ENCODE measurements at places on chromosomes 12 and 14.
A peak's percentile ranks its signal among the peaks of the same experiment; 100 is the strongest.

GRCh38 chr12:112906712-112907414, at the start of gene OAS1:
Gene OAS1, plus strand, starts transcription at chr12:112906962. Its CDS starts 78 bp downstream, at chr12:112907040.
- DNase-seq, result peak; percentile 52

DNA sequence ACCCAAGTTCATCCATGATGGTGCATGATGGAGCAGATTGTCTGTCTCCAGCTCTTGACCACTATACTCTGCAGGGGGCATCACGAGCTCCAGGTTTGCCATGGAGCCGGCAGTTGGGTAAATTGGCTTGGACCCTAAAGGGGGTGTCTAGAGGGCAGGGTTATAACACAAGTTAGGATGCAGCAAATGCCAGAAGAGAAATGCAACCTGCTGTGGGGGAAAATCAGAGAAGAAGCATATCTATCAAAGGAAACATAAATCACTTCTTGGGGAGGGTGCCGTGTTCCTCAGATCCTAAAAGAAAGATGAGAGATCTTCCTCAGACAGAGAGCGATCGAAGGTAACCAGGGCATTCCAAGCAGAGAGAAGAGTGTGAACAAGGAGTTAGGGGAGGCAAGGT, 334.9 kb downstream of the C12orf75 start:
- no peak for DNase-seq

DNA sequence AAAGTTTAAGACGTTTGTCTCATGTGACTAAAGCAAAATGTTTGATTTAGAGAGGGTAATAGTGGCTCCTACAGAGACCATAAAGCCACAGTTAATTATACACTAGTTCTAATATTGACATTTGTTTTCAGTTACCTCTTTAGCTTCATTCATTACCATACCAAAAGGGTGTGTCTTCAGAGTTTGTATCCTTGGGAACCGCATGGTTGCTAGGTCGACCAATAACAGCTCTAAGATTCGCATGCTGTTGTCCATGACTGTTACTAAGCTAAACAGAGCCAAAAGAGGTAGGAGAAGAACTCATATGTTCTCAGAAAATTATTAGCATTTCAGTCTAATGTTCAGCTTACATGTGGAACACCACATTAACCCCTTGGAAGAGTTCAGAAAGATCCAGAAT, 36.2 kb upstream of the ETNK1 start:
- peak; percentile 13 for DNase-seq

DNA sequence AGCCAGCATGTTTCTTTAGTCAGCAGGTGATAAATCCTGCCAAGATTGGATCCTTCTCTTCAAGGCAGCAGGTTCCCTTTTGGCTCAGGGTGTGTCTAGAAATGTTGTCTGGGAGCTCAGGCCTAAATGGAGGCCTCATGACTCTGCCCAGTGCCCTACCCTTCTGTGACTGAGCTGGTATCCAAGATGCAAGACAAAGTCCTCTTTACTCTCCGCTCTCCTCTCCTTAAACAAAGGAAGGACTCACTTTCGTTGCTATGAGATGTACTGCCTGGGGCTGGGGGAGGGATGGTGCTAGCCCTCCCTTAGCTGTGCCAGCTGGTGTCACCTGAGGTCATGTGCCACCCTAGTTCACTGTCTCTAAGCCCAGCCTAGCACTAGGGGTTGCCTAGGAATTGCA, 13.8 kb upstream of the TMPRSS12 start:
- DNase-seq, result no peak

DNA sequence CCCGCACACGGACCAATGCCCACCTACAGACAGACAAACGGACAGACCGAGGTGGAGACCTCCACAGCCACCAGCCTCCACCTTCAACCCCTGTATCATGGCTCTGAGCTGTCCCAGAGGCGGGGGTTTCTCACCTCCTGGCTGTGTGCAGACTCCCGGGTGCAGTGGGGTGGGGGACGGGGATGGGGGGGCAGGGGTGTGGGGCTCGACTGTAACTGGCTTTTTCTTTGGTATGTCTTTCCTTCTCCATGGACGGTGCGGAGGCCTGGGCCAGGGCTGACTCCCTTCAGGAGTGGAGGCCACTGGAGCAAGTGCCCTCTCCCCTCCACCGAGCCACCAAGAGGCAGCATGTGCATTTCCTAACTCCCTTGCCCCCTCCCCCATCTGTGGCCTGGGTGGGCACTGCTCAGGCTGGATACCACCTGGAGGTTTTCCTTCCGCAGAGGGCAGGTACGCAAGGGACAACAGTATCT, 122.6 kb downstream of the ESRRB start:
- DNase-seq, result no peak

- no peak for DNase-seq
These were observed 40.8 kb downstream of the CDC42BPB start for GRCh38 chr14:103016594-103016993.

GRCh38 chr12:6461401-6462233, 8.9 kb downstream of the VAMP1 start:
- peak; percentile 63 for DNase-seq

DNA sequence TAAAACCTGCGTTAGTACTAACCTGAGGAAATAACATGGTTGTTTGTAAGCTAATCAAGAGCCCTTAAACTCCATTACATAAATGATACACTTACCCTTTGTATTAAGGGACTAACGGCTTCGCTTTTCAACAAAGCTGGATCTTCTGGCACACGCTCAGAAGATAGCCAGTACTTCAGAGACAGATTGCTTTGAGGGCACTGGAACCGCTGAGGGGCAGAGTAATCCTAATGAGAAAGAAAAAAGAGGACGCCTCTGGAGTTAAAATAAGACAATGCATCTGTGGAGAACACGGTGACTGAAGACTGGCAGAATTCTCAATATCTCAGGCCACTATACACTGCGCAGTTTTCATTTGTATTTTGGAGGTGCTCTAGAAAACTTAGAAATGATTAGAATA, 1.5 kb upstream of the KTN1 start:
- no peak for DNase-seq

DNA sequence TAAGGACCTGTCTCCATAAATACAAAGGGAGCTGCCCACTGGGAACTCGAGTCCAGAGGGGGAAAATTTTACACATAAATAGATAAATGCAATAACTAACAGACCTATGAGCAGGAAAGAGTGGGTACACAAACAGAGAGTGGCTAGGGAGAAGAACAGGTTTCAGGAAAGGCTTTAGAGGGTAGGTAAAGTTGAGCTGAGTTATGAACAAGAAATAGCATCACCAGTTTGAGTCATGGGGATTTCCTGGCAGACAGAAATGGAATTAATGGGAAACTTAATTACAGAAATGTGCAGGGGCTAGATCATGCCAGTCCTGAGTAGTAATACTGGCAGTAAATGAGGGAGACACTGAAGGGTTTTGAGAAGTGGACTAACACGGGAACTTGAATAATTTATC, 58.0 kb upstream of the CCDC175 start:
- DNase-seq, result peak; percentile 43

DNA sequence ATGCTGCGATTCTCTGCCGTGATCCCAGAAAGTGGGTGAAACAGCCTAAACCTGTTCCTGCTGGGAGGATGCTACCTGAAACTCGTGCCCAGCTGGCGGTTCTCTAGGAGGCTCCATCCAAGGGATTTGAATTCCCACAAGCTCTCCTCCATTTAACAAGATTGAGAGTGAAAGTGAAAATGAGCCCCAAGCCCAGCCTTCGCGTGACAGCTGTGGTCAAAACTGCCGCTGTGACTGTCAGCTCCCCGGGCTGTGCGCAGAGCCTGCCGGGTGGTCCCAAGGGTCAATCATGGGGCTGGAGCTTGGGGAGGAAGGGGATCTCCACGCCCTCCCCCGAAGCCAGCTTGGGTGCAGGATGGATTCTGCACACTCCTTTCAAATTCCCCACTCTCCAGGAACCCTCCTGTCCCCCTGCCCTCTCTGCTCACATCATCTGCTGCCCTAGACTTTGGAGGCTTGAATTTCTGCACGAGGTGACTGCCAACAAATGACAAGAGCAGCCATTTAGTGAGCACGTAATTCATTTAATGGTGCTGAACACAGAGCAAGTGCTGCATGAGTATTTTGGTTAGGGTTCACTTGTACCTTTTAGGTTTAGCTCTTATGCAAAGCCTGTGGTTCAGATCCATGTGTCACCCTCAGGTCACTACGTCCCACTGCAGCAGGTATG, 5.3 kb downstream of the ASB2 start:
- no peak for DNase-seq

GRCh38 chr12:131758016-131758739, 47.3 kb downstream of the SFSWAP start:
- DNase-seq, result no peak

DNA sequence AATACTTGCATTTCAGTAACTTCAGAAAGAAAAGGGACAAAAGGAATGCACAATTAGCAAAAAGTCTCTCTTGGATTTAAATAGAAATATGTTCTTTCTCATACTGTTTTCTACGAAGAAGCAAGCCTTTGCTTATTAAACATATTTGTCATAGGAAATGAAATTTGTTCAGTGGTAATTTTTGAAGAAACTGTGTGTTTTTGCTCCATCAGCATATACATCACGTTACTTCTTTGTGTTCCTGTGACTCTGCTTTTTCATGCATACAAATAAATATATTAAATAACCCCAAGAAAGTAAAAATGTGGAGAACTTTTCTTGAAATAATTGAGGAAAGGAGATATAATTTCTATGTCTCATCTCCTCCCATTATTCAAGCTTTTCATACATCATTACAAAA, 39.7 kb downstream of the CD163L1 start:
- DNase-seq, result no peak

DNA sequence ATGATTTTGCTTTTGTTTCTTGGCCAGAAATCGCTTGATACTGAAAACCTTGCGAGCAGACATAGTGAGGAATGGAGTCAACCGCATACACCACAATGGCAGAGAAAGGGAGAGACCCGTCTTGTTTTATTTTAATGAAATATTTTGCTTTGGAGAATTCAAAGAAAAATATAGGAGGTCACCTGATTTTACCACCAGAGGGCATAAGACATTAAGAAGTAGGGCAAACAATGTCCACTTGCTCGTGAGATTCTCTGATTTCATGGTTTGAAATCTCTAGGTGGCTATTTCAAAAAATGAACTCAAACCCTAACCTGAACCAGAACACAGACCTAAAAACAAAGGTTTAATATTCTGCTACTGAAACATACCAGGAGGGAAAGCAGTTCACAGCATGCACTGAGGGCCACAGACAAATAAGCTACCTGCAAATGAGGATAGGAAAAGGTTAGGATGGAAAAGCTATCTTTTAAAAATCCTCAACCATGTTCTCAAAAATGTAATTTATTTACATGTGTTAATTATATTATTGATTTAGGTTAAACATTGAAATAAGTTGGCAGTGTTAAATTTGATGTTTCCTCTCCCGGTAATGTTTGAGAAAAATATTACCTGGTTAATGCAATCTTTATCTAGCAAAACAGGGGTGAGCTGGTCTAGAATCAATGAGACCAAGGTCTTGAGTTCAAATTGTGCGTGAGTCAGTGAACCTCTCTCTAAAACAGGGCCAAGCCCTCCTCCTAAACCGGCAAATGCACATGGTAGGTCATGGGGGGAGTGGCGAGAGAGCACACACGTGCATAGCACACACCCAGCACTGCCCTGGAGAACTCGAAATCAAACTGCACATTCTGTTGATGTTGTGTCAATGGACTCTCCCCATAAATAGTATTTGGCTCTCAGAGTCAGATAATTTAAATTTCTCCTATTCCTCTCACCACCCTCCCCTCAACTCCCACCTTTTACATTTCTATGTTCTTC, 12.5 kb downstream of the IFNG-AS1 start:
- DNase-seq, result peak; percentile 26

- no peak for DNase-seq
These were observed 139.1 kb upstream of the PELI2 start for GRCh38 chr14:55979096-55979495.

GRCh38 chr12:25458047-25458552, 95.0 kb downstream of the LMNTD1 start:
- peak; percentile 96 for DNase-seq
